ENCODE measurements at places on chromosomes 1 and 21. TPM values are rescaled to one million over a fixed set of nuclear protein-coding genes. Genes with fewer than 3 reads are reported as not detected.

The RIPPLY3 gene
- total RNA-seq, result not detected

The TRAPPC10 gene
- 95.5 TPM for total RNA-seq

The OR2L13 gene
- not detected for total RNA-seq

The KIF17 gene
- not detected for total RNA-seq

The LPAR3 gene
- total RNA-seq, result 4.1 TPM

DNA sequence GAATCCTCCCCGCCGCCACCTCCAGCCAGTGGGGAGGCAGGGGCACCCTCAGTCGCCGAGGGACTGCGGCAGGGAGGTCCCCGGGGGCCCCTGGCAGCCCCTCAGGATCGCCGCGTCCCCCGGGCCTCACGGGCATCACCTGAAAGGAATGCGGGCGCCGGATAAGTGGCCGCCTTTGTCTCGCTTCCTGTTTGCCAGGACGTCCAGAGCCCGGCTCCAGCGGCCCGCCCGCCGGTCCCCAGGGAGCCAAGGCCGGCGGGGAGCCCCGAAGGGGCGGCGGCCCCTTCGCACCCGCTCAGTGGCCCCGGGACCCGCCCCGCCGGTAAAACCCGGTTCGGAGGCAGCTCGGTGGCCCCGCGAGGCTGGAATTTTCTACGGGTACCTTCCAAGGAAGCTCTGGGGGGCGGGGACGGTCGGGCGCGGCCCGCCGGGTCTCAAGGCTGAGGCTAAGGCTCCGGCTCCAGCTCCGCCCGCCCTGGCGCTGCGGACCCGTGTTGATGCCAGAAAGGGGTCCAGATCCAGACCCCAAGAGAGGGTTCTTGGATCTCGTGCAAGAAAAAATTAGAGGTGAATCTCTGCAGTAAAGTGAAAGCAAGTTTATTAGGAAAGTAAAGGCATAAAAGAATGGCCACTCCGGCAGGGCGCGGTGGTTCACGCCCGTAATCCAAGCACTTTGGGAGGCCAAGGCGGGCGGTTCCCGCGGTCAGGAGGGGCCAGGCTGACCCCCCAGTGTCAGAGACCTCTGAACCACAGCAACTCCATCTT is 12.6 kb downstream of the TINAGL1 start:
- no peak for DNase-seq

- DNase-seq, result no peak
These were observed 494.6 kb downstream of the NEGR1 start for GRCh38 chr1:71787699-71788098.

DNA sequence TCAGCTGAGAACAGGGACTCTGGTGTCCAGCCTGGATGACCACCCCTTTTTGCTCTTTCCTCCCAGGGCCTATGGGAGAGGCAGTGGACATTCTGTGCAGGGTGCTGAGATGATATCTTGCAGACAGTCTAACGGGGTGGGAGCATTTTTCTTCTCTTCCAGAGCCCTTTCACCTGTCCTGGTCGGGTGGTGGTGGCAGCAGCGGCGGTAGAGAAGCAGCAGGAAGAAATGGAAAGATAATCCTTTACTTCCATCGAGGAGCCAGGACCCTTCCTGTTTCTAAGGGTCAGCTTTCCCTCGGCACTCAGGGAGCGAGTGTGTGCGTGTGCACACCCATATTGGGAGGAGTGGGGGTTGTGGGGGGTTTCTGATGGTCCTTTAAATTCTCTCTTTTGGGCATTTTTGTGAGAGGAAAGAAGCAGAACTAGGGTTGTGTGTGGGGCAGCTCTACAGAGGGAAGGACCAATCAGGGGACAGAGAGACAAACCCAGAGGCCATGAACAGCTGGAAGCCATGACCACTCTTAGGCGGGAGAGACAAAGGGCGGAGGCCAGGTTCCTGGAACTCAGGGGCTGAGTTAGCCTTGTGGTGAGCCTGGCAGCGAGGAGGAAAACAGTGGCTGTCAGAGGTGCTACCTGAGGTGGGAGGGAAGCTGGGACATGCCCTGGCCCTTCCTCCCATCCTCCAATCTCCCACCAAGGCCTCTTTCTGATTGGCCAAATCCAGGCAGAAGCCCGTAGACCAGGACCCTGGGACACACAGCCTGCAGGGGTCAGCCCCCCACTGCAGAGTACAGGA is 31.2 kb upstream of the CSF3R start:
- no peak for DNase-seq

DNA sequence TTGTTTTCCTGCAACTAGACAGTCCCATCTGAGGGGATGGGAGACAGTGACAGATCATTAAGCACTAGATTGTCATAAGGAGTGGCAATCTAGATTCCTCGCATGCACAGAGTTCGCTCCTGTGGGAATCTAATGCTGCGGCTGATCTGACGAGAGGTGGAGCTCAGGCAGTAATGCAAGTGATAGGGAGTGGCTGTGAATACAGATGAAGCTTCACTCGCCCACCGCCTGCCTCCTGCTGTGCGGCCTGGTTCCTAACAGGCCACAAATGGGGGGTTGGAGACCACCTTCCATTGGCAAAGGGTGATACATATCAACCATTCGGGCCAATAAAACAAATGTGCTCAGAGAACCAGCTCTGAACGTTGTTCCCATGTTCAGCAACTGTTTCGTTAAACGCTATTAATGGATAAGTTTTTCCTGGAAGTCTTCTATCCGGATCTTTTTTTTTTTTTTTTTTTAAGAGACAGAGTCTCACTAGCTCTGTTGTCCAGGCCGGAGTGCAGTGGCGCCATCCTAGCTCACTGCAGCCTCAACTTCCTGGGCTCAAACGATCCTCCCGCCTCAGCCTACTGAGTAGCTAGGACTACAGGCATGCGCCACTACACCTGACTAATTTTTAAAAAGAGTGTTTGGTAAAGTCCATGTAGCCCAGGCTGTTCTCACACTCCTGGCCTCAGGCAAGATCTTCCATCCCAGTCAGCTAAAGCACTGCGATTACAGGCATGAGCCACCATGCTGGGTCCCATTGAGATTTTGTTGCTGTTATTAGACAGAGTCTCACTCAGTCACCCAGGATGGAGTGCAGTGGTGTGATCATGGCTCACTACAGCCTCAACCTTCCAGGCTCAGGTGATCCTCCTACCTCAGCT is 8.7 kb upstream of the RSRP1 start:
- DNase-seq, result no peak

DNA sequence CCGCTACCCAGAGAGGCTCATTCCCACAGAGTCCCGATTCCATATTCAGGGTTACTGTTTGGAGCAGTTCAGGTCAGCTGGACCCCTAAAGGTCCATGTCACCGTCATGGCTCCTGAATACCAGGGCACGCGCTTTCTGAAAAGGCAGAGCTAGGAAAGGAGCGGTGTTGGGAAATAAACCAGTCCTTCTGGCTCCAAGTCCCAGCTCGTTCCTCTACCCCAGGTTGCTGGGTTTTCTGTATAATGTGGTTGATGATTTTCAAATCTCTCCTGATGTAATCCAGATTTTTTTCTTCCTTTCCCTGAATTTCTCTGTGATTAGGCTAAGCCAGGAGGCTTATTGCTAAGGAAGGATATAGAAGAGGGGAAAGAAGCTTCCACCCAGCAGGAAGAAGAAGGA is 14.0 kb upstream of the PKP1 start:
- DNase-seq, result no peak

- no peak for DNase-seq
These were observed 64.2 kb downstream of the GPR137B start for GRCh38 chr1:236206548-236206947.

DNA sequence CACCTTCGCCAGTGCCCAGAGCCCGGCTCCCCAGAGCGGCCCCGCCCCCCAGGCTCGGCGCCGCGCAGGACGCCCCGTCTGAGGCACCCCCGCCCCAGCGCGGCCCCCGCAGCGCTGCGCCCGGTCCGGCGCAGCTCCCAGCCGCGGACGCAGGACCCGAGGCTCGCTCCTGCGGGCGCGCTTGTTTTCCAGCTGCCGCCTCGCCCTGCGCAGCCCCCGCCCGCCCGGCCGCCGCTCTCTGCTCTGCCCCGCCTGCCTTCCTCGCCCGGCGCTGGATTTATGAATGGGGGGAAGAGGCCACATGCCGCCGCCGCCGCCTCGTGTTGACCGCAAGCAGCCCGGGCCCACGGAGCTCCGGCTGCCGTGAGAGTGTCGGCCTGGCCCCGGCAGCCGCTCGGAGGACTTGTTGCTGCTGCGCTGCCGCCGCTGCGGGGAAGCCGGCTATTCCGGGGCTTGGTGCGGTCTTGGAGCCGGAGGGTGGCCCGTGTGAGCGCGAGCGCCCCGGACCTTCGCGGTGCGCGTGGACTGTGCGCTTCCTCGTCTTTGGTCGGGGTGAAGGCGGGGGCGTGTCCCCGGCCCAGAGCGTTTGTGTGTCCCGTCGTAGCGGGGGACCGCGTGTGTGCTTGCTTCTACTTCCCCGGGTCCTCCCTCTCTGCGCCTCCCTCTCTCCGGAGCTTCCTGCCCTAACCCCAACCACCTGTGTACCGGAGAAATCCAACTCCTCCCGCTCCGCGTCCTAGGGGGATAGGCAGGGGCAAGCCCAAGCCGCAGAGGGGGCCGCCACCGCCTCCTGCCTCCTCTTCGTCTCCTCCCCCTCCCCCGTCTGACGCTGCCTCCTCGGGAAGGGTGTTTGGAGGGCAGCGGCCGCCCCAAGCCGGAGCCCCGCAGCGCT is 736 bp downstream of the KCNC4 start:
- peak; percentile 60 for DNase-seq

GRCh38 chr1:202656951-202657646 is 53.2 kb downstream of the SYT2 start:
- no peak for DNase-seq

DNA sequence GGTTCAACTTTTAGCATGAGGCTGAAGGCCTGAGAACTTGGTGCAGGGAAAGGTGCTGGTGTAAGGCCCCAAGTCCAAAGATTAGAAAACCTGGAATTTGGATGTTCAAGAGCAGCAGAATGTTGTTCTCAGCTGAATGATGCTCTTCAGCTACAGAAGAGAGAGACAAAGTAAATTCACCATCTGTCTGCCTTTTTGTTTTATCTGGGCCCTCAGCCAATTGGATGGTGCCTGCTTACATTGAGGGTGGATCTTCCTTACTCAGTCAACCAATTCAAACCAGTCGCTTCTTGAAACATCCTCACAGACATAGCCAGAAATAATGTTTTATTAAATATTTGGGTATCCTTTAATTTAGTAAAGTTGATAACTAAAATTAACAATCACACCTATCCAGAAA is 748.2 kb upstream of the ADAMTS5 start:
- no peak for DNase-seq

DNA sequence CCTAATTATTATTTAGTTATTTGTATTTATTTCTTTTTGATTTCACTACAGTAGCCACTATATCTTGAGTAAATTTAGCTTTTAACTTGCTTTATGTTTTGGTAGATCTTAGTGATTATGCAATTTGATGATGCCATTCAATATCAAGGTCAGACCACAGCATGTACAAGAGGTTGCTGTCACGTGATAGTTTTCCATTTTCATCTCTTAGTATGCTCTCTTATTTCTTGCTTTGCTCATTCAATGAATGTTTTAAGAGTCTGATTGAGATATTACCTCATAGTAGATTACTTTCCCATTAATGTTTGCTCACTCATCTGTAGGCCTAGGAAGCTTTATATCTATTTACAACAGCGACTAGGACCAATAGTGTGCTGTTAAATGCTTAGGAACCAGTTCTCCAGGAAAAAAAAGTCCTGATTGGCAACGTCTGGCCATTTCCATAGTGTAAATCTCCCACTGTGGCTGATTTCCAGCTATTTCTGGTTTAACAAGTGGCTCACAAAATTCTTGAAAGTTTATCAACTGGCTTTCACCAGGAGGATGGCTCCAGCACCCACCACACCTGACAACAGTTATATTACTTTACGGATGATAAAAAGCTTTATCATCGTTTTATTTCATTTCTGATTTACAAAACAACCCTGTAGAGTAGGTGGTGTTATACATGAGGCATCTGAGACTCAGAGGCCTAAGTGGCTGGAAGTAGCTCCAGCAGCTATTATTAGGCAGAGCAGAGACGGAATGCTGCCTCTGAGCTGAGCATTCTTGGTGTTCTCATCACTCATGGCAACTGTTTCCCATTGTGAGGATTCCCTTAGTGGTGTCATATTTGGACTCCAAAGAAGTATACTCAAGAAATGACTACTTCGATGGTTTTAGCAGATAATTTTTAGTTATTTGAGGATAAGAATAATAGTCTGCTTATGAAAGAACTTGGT is 235.2 kb downstream of the DISC1 start:
- no peak for DNase-seq

DNA sequence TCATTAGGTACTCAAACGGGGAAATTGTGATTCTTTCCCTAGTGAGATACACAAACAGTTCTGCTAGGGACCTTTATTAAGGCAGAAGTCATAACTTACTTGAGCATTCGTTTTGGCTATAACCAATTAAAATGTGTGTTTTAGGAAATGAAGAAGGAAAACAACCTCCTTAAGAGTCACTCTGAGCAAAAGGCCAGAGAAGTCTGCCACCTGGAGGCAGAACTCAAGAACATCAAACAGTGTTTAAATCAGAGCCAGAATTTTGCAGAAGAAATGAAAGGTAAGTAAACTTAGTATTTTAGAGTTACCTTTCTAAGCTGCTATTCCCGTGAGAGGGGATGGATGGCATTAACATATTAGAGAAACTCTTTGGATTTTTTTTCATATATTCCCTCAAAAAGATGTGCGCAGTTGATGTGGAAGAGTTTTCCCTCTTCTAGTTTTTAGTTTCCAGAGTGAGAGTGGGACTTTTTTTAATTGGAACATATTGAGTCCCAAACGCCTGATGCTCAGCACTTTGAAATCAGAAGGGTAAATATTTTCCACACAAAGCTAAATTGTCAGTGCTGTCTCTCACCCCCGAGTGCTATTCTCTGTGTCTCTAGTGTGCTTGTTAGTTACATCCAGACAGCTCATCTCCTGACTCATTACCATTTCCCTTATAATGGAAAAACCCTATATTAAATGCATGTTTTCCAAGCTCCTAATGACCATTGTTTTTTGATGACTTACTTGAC is 34.9 kb downstream of the CENPF start:
- DNase-seq, result no peak

DNA sequence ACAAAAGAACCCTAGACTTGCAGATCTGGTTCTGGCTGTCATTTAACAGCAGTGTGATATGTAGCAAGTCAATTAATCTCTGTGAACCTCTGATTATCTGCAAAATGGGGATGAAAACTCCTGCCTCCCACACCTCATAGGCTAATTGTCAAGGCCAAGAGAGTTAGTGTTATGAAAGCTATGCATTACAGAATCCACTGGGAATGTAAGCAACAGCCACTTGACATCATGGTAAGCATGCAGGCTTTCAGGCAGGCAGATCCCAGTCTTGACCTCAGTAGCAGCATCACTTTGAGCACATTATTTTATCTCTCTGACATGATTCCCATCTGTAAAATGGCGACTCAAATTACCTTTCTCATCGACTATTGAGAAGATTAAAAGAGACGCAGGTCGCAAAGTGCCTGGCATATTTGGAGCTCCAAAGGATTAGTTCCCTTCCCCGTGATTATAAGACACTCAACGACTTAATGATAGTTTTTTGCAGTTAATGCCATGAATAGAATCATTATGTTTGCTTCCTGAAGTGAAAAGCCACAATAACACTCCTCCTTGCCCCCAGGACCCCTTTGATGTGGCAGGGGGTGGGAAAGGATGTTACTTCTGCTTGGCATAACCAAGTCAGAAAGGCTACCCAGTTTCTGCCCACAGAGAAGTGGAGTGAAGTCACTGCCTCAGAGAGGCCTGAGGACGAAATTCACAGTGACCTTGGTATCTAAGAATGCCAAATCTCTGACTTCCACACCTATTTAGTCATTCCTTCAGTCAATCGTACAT is 273.0 kb upstream of the NFIA start:
- DNase-seq, result no peak

All from CD4-positive, alpha-beta memory T cell (primary cell).